ENCODE measurements at places on chromosomes 11 and 22.
A peak's percentile ranks its signal among the peaks of the same experiment; 100 is the strongest.

GRCh38 chr11:69521457-69521856 is 40.0 kb downstream of the LINC01488 start:
- DNase-seq: peak; percentile 74

DNA sequence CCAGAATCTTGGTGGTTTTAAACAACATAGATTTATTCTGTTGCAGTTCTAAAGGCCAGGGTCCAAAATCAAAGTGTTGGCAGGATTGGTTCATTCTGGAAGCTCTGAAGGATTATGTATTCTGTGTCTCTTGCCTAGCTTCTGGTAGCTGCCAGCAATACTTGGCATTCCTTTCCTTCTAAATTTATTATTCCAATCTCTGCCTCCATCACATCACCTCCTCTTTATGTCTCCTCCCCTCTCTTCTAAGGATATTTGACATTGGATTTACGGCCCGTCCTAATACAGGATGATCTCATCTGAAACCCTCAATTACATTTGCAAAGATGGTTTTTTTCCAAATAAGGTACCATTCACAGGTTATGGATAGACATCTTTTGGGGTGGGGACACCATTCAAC is 186.5 kb downstream of the SBF2 start:
- DNase-seq: no peak

- DNase-seq: no peak
Observed at GRCh38 chr11:65448074-65448417, 25.4 kb downstream of the NEAT1 start.

GRCh38 chr11:104853276-104853675 is 45.0 kb downstream of the CASP12 start:
- DNase-seq: no peak

GRCh38 chr22:25645964-25646363 is 81.5 kb downstream of the GRK3 start:
- no peak for DNase-seq

DNA sequence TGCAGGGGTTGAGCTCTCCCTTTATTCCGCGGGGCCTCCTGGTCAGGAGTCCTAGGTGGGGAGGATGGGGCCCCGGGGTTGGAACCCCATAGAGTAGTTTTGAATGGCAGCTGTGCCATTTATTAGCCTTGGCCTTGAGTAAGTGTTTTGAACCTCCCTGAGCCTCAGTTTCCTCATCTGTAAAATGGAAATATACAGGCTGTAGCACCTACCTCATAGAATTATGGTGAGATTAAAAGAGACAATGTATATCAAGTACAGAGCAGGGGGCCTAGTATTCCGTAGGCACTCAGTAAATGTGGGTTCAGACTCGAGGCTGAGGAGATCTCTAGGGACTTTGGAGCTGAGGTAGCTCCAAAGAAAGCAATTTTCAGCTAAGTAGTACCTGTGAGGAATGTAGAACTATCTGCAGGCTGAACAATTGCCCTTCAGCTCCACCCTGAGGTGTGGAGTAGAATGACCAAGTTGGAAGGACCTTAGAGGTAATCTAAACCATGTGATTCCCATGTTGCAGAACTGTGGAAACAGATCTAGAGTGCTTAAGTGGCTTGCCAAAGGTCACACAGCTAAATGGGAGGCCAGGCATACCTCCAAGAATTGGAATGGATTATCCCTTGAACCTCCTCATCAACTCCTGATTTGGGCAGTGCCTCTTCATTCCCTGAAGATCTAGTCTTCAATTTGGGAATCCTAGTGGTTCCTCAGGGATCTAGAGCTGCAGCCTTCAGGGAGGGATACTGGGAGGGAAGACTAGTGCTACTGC is 682 bp downstream of the PGAP2 start:
- DNase-seq: peak; percentile 76

DNA sequence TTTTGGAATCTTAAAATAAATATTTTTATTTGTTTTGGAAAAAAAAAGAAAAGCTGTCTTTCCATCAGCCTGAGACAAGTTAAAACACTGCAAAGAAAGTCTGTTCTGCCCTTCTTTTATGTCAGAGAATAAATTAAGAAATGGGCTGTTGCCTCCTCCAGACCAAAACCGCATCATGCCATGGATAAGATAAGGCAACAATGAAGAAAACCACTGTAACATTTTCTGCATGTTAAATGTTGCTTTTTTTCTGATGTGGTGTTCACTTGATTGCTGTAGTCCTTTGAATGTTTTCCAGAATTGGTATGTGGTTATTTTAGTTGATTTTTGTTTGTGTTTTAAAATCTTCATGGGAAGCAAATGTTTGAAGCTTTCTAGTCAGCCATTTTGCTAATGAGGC is 319.2 kb upstream of the CNTN5 start:
- no peak for DNase-seq

DNA sequence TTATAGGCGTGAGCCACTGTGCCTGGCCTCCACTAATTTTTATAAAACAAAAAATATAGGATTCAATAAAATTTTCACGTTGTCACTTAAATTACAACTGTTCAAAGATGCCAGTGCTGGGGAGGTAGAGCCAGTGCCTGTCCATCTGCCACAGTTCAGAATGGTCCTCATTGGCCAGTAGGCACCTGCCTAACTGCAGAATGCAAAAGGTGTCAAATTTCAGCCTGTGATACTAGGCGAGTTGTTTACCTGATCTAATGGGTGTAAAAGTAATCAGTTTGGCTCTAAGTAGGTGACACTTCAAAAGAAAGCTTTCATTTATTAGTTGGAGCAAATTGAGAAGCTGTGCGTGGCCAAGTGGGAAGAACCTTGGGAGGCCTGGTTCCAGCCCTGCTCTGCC is 2.4 kb downstream of the SMARCB1 start:
- DNase-seq: peak; percentile 29

GRCh38 chr11:72573072-72573854 is 101.0 kb downstream of the PDE2A start:
- peak; percentile 84 for DNase-seq

- DNase-seq: no peak
Observed at GRCh38 chr11:125374398-125374797, 121.7 kb downstream of the FEZ1 start.

DNA sequence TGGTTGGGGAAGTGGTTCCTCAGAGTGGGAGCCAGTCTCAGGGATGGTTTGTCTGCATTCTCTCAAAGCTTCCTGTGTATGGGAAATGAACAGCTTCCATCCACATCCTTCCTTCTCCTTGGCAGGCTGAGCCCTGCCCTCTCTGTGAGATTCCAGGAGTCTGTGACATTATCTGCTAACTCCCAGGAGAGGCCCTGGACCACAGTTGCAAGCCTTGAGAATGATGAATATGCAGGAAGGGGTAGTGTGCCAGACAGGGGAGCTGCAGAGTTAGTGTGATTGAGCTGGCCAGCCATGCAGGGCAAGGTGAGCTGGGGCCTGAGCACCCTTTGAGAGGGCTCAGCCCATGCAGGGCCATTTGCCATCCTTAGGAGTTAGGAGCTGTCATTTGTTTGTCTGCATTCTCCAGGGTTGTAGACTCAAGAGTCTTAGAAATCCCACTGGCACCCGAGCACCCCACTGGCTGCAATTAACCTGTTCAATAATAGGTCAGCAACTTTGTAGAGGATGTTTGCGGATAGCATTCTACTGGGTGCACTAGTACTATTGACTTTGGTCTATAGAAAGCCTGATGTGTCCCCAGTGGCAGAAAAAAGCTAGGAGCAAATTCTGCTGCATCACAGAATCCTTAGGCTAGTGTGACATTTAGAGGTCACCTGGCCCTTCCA is 299.0 kb upstream of the CADM1 start:
- DNase-seq: no peak
